Colonic mucosa (tissue), 4 donors: ENCODE measurements at places on chromosomes 13 and 19. TPM values are rescaled to one million over a fixed set of nuclear protein-coding genes. Genes with fewer than 3 reads are reported as not detected.

DNA sequence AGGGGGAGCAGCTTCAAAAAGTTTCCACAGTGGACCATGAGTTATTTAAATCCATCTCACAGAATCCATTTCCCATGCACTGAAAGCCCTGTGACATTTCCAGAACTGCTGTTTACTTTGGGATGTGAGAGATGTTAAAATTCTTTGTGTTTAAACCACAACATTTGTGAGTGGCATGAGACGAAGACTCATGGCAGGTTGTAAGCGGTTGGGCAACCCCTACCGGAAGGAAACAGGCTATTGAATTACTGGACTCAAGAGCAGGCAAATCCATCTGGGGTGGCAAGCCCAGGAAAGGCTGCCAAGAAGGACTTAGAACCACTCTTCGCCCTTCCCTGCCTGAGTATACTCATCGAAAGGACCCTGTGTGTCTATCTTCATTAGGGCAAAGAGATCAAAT is 22.3 kb upstream of the CLDN10 start:
- no peak for DNase-seq

DNA sequence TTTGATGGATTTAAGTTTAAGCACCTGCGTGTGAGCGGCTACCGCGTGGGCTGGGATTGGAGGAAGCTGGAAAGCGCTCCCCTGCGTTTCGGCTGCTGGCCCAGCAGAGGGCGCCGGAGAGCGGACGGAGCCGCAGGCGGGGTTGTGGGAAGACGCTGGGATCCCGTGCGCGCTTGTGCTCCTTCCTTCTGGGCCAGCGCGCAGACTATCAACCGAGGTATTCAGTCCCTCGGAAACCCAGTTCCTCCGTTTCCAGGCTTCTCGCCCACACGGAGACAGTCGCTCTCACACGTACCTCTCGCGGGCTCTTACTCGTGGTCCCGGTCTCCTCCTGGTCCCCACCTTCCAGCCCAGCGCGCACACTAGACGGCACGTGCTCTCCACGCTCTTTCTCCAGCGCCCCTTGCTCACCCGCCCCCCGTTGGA is 28.8 kb downstream of the EPN1 start:
- no peak for DNase-seq

DNA sequence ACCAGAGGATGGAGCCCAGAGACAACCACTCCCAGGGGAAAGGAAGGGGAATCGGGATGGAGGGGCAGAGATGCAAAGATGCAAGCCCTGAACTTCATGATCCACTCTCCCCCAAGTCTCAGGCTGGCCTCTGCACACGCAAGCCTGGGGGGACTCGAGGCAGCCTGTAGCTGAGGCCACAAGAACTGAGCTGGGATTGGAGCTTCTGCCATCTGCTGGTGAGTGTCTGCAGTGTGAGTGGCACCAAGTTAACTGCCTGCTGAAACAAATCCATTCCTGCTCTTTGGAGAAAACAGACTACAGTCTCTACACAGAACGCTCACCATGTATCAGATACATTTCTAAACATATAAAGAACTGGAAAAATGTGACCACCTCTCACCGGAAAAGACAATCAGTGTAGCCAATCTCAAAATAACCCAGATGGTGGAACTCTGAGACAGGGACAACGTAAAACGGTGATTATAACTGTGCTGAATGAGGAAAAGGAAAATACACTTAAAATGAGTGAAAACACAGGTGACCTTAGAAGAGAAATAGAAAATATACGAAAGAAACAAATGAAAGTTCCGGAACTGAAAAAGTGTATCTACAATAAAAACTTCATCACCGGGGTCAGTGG is 62.1 kb downstream of the KLF2 start:
- DNase-seq = no peak

DNA sequence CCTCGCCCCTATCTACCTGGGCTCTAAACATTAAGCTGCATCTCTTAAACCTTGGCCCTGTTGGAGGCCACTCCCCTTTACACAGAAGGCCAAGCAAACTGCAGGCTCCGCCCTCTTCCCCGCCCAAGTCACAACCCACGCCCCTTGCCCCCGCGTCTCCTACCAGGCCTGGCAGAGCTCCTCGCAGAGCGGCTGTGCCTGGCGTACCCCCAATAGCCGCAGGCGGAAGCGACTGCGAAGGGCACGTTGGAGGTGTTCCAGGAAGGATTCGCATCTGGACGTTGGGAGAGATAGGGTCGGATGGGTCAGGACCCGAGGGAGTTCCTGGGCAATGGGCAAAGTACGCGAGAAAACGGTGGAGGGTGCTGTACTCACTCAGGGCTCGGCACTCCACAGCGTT is 5.9 kb downstream of the RTBDN start:
- DNase-seq = peak; percentile 63

- DNase-seq = no peak
Measured at GRCh38 chr19:48737360-48737998, 2.9 kb downstream of the RASIP1 start.

DNA sequence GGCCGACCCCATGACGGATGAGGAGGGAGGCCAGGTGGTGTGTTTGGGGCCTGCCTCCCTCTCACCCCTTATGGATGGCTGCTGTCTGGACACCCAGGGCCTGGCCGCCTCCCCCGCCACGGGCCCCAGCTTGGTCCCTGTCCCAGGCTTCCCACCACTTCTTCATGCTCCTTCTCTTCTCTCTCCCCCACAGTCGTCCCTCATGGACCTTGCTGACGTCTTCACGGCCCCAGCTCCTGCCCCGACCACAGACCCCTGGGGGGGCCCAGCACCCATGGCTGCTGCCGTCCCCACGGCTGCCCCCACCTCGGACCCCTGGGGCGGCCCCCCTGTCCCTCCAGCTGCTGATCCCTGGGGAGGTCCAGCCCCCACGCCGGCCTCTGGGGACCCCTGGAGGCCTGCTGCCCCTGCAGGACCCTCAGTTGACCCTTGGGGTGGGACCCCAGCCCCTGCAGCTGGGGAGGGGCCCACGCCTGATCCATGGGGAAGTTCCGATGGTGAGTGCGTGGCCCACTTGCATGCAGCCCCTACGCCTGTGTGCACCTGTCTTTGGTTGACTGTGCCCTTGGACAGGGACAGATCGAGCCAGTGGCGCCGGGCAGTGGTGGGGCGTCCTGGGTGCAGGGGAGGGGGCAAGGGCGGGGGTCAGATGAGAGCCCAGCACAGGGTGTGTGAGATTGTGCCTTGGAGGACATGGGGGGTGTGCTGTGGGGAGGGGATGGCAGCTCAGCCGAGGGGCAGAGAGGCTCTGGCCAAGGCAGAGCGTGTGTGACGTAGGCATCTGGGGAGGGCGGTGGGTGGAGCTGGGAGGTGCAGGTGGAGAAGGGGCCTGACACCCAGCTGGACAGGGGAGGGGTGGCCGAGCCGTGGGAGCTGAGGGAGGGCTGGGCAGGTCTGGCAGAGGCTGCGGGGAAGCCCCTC is 16.8 kb downstream of the EPN1 start:
- no peak for DNase-seq

DNA sequence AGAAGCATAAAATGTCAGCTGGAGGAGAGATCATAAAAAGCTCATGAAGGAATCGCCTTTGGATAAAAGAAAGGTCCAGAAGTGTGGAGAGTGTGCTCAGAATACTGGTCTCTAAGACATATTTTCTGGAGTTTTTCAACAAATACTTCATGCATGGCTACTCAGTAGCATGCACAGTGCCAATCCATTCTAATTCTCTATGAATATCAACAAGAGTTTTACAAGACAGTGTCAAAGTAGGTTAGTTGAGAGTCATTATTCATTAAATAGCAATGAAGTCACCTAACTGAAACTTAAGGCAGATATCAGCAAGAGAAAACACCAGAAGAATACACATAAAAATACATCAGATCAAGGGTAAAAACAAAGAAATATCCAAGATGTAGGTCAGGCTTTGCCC is 1243.2 kb upstream of the SLC10A2 start:
- no peak for DNase-seq

GRCh38 chr19:1906985-1907562 is 1.9 kb downstream of the ADAT3 start:
- DNase-seq = no peak

DNA sequence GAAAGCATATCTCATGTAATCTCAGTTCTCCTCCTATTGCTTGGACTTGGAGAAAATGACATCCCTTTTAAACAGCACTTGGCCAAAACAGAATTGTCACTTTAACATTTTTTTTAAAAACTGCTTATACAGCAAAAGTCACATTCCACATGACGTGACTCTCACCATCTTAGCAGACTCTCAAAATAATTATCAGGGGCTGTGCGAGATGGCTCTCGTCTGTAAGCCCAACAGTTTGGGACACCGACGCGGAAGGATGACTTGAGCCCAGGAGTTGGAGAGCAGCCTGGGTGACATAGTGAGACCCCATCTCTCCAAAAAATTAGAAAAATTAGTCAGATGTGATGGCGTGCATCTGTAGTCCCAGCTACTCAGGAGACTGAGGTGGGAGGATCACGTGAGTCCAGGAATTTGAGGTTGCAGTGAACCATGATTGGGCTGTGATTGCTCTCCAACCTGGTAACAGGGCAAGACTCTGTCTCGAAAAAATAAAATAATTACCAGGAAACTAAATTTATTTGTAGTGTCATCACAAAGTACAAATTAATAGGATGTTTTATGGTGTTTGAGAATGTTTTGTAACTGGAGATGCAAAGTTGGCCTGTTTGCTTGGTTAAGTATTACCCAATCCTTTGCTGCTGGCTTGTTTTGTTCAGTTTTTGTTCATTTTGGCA is 8.8 kb downstream of the SAFB start:
- DNase-seq = no peak

GRCh38 chr13:69585656-69586055 is 522.0 kb upstream of the ATXN8OS start:
- no peak for DNase-seq

GRCh38 chr19:16457954-16458331 is 13.8 kb downstream of the EPS15L1 start:
- DNase-seq = no peak

GRCh38 chr13:93800342-93800741 is 573.7 kb downstream of the GPC6 start:
- DNase-seq = no peak

GRCh38 chr19:38245826-38246498 is 10.2 kb downstream of the PPP1R14A start:
- no peak for DNase-seq

- peak; percentile 79 for DNase-seq
Measured at GRCh38 chr19:18160971-18161635, 8.1 kb downstream of the PIK3R2 start.

DNA sequence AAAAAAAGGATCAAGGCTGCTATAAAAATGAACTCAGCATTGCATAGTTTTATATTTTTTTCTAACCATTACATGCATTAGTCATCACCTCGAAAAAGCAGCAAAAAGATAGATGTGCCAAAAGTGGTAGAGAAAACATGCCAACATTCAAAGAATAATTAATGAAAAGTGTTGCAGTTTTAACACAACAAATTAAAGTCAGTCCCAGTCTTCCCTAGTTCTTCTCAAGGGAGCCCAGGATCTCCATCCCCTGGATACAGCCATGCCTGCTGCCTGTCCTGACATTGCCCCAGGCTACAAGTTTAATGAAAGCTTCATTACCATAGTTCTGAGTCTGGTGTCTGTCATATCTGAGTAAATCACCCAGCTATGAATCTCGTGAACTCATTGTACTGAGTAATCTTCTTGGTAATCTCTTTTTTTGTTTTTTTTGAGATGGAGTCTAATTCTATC is 116.6 kb upstream of the KLF12 start:
- DNase-seq = no peak

DNA sequence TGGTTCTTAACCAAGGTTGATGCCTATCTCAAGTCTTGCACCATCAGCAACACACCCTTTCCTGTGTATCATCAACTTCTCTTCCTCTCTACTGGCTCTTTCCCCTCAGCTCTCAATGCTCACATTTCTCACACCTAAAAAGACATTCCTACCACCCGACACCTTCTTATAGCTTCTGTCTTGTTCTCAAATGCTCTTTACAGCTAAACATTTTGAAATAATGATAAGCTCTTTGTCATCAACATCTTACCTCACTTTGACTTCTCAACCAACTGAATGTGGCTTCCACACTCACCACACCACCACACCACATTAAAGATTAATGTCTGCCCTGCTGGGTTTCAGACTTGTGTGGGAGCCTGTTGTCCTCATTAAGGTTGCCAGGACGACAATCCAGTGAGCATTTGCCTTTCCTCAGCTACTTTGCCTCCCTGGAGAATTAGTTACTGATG is 67.8 kb downstream of the RXFP2 start:
- DNase-seq = no peak

GRCh38 chr19:50983625-50984292 is at the start of gene KLK7:
Gene KLK7 (minus strand): TSS chr19:50983917. CDS start chr19:50982399, 1,518 bp downstream.
- no peak for DNase-seq

DNA sequence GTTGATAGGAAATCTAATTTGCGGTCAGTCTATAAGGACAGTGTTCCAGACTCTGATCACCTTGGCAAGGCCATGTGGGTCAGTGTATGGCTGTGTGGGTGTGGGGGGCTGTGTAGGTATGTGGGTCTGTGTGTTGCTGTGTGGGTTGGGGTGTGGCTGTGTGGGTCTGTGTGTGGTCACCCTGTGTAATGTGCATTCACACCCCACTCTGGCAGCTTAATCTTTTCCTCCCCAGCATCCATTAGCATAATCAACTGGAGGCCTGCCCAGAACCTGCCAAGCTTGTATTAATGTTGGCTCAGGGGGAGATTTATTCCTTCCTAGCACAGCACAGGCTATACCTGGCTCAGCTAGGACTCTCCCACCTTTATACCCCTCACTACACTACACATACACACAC is 203.2 kb downstream of the TUBA3C start:
- DNase-seq = no peak

DNA sequence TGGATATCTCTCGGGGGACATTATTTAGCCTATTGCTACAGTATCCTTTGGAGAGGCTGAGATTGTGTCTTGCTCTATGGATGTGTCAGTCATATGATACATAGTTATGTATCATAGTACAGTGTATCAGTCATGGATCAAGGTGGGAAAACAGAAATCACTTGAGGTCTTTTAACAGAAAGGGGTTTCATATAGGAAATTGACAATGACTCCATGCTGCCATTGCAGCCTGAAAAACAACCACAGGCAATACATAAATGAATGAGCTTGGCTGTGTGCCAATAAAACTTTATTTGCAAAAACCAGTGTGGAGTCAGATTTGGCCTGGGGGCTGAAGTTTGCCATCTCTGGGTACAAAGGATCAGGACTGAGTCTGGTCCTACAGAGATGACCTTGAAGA is 35.4 kb downstream of the COLGALT1 start:
- DNase-seq = no peak

GRCh38 chr13:48094404-48094780 is 512 bp downstream of the MED4 start:
- no peak for DNase-seq

DNA sequence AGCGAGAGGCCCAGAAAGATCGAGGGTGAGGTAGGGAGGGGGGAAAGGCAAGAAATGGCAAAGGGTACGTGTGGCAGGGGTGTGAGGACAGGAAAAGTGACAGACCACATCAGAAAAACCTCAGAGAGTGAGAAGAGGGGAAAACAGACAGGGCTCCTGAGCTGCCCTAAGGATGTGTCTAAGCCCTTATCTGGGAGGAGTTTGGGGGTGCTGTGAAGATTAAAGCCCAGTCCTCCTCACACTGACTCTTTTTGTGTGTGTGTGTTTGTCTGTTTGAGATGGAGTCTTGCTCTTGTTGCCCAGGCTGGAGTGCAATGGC is 703 bp upstream of the PTH2 start:
- no peak for DNase-seq

- no peak for DNase-seq
Measured at GRCh38 chr19:2438178-2438577, 10.8 kb upstream of the TIMM13 start.

OR7A5 gene
- total RNA-seq = not detected

HTR2A gene
- total RNA-seq = 0.35 TPM

CCL25 gene
- total RNA-seq = not detected

TUBB4A gene
- 1.4 TPM for total RNA-seq

ZNF256 gene
- 3.5 TPM for total RNA-seq

NTN5 gene
- total RNA-seq = 0.32 TPM

CGB2 gene
- not detected for total RNA-seq

MUC16 gene
- total RNA-seq = 0.02 TPM
